ENCODE measurements at places on chromosomes 7 and 10.

GRCh38 chr7:128811631-128812430 is 18.4 kb upstream of the FLNC start:
- DNase-seq, result no peak

DNA sequence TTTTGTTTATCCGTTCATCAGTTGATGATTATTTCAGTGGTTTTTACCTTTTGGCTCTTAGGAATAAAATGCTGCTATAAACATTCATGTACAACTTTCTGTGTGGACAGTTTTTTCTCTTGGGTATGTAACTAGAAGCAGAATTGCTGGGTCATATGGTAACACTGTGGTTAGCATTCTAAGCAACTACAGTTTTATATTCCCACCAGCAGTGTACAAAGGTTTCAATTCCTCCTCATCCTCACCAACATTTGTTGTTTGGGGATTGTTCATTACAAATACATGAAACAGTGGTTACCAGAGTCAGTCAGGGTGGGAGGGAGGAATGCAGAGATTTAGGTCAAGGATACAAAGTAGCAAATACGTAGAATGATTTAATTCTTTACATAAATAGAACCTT is 97.0 kb downstream of the NPSR1 start:
- no peak for DNase-seq

DNA sequence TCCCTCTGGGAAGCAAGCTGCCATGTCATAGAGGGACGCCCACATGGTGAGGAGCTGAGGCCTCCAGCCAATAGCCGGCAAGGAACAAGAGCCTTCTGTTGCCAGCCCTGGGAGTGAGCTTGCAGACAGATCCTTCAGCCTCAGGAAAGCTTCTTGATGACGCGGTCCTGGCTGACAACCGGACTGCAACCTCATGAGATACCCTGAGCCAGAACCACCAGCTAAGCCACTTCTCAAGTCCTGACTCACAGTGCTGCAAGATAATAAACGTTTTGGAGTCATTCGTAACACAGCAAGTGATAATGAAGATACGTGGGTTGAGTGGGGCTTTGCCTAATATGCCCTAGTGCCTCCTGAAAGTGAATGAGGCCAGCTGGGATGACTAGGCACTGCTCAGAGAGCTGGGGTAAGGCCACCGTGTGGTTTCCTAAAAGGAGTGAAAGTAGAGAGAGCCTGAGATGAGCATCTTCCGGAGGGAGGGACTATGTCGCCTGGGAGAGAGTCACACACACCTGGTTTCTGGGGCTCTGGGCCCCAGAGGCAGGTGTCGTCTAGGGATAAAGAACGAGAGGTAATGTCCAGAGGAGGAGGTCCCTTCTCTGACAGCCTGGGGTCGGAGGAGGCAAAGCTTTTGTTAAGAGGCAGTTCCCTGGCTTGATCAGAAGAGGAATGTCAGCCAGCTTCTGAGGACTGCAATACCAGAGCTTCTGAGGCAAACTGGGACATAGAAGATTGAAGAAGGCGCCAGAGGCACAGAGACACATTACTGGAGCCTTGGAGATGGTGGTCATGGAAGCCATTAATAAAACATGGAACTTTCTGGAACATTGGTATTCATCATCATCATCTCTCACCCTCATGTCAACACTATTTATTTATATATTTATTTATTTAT is 53.6 kb downstream of the PYROXD2 start:
- DNase-seq, result no peak

DNA sequence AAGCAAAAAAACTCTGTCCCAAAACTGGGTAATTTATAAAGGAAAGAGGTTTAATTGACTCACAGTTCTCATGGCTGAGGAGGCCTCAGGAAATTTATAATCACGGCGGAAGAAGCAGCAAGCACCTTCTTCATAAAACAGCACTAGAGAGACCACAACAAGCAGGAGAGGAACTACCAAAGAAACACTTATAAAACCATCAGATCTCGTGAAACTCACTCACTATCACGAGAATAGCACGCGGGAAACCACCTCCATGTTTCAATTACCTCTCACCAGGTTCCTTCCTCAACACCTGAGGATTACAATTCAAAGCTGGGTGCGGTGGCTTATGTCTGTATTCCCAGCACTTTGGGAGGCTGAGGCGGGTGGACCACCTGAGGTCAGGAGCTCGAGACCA is 48.5 kb downstream of the PDIA4 start:
- DNase-seq, result no peak

DNA sequence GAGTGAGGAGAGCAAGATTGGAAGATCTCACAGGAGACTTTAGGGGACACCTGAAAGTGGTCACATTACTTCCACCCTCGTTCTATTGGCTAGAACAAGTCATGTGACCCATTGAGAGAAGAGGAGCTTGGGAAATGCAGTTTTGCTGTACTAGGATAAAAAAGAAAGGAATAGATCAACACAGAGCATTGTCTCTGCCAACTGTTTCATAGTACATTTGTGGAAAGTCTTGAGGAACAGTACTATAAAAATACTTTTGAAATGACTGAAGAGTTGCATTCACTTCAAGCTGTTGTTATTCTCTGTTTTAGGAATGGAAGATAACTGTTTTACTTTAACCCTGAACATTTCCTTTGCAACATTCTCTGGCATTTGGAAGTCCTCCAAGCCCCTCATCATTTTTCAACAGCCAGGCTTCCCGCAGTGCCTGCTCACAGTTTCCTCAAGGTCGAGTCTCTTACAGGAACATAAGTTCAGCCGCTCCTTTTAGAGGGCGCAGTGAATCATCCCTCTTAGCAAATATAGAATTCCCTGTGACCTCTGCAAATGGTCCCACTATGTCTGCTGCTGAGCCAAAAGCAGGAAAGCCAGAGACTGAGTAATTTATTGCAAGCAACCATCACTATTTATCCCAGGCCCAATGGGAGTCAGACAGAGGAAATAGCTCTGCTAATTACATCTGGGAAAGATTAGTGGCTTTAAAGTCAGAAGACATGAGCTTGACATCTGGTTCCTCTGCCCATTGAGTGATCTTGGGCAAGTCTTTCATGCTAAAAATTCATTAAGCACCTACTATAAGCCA is 40.7 kb downstream of the MRPL32 start:
- DNase-seq, result no peak

GRCh38 chr10:6755781-6756460 is 175.8 kb upstream of the PRKCQ start:
- DNase-seq, result no peak

DNA sequence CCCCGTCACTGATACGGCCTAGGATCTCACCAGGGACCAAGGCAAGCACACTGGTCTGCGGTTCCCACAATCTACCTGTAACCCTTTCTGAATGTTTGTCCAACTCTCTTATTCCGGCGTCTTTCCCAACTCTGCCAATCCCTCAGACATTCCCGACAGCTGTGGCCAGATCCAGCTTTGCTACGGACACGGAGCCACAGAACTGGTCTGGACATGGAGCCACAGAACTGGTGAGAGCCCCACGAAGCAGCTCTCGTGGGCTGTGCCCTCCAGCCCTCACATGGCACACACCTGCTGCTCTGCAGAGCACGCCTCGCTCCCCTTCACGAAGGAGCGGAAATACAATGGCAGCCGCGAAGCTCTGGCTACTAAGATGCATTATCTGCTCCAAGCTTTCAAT is 376.8 kb downstream of the DNAJB6 start:
- no peak for DNase-seq

DNA sequence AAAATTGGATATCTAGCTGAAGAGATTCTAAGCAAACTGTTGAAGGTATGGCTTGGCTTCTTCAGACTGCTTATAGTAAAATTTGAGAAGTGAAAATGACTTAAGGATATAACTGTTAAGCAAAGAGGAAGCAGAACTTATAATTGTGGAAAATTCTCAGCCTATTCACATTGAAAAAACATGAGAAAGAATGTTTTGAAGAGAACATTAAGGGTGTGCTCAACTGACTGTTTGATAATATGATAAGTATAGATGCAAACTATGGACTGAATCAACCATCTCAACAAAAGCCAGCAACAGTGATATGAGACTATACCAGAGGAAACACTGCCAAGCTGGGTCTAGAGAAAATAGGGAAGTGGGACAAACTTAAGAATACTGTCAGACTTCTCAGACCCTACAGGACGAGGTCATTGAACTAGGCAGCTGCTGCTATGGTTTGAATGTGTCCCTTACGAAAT is 133.1 kb upstream of the PPP1R3A start:
- no peak for DNase-seq

DNA sequence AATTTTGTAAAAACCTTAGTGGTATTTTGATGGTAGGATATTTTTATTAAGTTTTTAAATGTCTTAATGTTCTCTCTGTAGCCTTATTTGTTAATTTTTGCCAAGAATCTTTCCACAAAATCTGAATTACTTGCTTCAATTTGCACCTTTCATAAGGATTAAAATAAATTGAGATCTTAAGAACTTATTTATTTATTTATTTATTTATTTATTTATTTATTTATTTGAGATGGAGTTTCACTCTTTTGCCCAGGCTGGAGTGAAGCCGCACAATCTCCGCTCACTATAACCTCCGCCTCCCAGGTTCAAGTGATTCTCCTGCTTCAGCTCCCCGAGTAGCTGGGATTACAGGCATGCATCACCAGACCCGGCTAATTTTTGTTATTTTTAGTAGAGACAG is 98.6 kb downstream of the PPP1R9A start:
- no peak for DNase-seq

DNA sequence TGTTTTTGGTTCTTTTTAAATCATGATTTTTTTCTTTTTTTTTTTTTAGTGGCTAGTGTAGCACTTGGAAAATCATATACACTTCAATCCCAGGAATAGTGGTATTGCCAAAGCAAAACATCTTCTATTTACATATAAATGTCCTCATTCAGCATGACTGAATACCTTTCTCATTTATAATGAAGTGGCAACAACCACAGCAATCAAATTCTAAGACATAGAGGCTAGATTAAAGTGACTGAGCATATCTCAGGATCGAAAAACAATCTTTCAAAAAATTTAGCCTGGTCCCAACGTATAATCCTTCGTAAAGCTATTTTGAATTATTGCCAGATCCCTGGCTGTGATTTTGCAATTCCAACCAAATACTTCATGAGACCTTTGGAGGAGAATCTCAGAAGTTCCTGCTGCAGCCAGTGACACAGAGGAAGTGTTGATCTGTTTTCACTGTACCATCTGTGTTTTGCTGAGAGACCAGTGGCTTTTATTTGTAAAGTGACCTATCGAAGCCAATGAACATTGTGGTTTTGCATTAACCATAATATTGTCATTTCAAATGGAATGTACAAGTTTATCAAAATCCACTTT is 29.8 kb upstream of the SP8 start:
- no peak for DNase-seq

DNA sequence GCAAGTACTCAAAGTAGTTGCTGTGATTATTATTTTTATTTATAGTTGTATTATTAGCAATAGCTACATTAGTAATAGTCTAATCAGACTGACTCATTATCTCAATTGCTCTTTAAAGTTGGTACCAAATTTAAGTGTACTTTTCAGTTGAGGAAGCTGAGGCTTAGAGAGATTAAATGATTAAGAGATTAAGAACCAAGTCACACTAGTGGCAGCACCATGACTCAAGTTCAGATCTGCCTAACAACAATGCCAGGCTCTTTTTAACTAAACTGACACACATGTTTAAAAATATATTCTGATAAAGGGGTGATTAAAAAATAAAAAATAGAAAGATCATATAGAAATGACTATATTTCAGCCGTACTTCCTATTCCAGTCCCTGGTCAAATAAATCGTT is 42.0 kb downstream of the FZD1 start:
- DNase-seq, result no peak

GRCh38 chr7:130560972-130561371 is 69.1 kb downstream of the MEST start:
- no peak for DNase-seq

- DNase-seq, result no peak
Observed at GRCh38 chr7:110407706-110408105, 683.2 kb upstream of the LRRN3 start.

- no peak for DNase-seq
Observed at GRCh38 chr7:29424984-29425309, 138.7 kb upstream of the PRR15 start.

- DNase-seq, result no peak
Observed at GRCh38 chr7:73437621-73438416, 4.2 kb downstream of the FZD9 start.

- peak; percentile 76 for DNase-seq
Observed at GRCh38 chr7:3063016-3063753, 19.5 kb upstream of the CARD11 start.

- DNase-seq, result no peak
Observed at GRCh38 chr7:44215531-44215930, 14.8 kb downstream of the YKT6 start.

- DNase-seq, result no peak
Observed at GRCh38 chr7:33750177-33750576, 155.2 kb upstream of the BMPER start.

DNA sequence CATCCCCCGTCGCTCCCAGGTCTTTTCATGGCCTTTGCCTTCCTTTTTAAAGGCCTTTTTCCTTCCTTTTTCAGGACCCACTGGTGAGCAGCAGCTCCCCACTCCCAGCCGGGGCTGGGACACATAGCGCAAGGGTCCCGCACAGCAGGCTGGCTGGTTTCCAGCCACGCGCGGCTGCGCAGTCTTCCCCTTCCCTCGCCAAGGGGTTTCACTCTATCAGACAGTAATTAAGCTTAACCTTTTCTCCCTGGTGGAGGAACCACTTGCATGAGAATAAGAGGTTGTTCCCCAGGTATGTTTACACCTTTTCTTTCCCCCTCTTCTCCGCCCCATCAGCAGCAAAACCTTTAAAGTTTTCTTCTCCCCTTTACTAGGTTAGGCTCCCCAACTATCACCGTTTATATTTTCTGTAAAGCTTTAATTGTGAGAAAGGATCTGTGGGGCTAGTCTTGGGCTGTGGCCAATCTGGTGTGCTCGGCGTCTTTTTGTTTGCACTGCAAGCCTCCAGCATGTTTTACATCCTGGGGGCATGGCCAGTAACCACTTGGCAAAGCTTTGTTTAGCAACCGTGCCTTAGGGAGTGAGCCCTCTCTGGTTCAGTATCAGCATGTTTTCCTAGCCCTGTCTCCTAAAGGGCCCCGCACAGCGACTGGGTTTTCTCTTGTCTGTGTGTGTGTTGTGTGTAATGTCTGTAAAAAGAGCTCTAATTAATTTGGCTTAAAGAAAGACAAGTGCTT is 219.6 kb downstream of the PHF14 start:
- DNase-seq, result no peak

DNA sequence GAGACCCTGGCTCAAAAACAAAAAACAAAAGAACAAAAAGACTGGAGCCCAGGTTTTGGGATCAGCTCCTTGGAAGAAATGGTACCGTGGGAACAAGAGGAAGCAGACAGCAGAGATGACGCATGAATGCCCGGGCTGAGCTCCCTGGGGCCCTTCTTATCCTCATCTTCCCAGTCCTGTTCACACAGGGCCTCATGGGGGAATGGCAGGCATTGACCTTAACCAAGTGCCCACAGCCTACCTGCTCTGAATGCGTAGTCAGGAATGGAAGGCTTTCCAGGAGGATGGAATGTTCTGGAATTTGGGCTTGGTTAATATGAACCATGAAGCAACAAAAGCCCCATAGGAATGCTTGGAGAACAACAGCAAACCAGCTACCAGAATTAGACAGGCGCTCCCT is 154.7 kb downstream of the PRPF18 start:
- no peak for DNase-seq

DNA sequence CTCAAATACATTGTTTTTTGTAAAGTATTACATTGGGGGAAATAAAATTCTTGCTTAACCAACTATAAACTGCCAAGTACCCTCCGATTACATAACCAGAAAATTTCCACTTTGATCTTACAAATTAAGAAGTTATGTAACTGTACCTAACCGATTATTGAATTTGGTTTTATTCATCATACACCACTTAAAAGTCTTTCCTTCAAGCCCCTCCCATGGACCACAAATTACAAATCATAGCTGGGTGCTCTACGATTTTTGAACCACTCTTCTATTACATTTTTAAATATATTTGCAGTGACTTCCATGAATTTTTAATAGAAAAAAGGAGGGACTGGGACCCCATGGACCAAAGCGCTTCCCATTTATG is 630 bp downstream of the ZNF680 start:
- no peak for DNase-seq
